ENCODE measurements at places on chromosomes 1 and 21.
A peak's percentile ranks its signal among the peaks of the same experiment; 100 is the strongest.

- DNase-seq, result no peak
Observed at GRCh38 chr1:184755226-184756065, 788 bp upstream of the EDEM3 start.

GRCh38 chr1:192516776-192517297 is 58.7 kb upstream of the RGS1 start:
- DNase-seq, result peak; percentile 99

DNA sequence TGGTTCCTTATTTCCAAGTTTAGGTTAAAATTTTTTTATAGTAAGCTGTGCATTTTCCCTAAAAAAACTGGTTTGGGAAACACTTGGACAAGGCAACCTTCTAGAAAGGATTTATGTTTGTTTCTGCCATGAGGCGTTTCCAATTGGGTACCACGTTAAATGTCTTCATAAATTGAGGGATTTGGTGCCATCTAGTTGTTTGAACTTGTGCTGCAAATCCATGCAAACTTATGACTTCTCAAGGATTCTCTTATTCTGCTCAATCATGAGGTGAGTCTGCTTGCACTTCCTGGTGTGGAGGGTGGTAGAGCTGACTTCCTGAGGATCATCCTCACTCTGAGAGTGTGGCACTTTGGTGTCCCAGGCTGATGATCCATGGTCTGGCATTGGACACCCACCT is 123.3 kb downstream of the PCNX2 start:
- no peak for DNase-seq

DNA sequence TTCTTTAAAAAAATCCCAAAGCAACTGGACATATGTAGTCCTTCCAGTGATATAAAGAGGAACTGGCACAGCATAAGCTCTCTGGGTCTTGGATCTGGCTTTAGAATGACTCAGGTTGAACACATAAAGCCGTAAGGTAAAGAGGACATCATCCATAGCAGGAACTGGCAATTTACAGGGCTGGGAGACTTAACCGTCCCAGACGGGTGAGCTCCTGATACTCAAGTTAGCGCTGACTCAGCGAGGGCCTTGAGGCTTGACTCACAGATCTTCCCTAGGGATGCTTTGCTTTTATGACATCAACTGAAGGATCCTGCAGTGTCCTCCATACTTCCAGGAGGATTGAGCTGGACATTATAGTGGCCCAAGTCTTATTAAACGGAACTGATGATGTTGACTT is 154.1 kb downstream of the CLIC6 start:
- no peak for DNase-seq

DNA sequence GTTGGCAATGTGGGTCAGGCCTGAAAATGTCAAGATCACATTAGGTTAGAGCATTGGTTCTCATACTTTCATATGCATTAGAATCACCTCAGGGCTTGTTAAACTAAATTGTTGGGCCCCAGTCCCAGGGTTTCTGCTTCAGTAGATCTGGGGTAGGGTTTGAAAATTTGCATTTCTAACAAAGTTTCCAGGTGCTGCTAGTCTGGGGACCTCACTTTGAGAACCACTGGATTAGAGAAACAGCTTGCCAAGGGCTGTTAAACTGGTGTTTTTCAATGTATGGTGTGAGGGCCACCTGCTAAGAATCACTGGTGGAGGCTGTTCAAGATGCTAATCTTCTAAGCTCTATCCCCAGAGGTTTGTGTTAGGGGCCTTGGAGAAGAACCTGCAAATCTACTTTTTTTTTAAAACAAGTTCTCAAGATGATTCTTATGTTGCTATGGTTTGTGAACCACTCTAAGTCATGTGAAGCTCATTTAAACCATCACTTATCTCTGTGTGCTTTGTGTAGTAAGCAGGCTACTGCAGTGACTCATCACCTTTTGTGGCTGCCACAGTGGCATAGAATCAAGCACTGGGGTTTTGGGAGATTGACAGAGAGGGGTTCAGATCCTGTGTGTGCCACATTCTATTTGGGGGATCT is 152.2 kb downstream of the S1PR1 start:
- DNase-seq, result peak; percentile 90

- no peak for DNase-seq
Observed at GRCh38 chr21:41932191-41932575, 21.6 kb downstream of the C2CD2 start.

DNA sequence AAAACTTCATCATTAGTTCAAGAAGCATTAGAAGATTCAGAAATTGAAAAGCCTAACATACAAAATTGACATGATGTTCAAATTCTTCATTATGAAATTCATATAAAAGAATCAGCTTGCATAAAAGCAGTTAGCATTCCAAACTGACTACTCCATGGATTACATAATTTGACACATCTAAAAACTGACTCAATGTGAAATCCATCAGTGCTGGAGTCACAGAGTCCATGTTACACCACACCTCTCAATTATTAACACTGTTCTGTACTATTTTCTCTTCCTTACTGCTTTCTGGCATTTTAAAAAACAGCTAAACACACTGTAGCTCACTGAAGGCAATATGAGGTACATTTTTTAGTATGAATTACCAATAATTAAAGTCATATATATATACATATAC is 28.0 kb downstream of the ARHGAP29 start:
- DNase-seq, result no peak

- DNase-seq, result no peak
Observed at GRCh38 chr1:201456499-201457309, 12.3 kb downstream of the PHLDA3 start.

GRCh38 chr1:208233546-208233945 is 10.6 kb downstream of the PLXNA2 start:
- no peak for DNase-seq

- peak; percentile 90 for DNase-seq
Observed at GRCh38 chr1:109816175-109816811, 52.6 kb upstream of the EPS8L3 start.

GRCh38 chr1:221884821-221885220 is 142.9 kb upstream of the DUSP10 start:
- no peak for DNase-seq

GRCh38 chr1:15282038-15282437 is 35.0 kb downstream of the FHAD1 start:
- DNase-seq, result no peak

DNA sequence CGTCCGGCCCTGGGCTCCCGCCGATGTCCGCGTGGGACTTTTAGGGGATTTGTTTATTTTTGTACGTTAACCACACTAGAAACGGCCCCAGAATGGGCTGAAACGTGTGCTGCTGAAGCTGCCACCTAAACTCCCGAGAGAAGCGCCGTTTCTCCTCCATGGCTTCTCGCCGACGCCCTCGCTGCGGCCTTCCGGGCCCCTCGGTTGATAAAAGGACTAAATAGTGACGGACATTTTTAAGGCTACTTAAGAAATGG is 678 bp upstream of the PTTG1IP start:
- DNase-seq, result no peak

- DNase-seq, result no peak
Observed at GRCh38 chr1:151814426-151814825, 9.2 kb upstream of the LINGO4 start.

DNA sequence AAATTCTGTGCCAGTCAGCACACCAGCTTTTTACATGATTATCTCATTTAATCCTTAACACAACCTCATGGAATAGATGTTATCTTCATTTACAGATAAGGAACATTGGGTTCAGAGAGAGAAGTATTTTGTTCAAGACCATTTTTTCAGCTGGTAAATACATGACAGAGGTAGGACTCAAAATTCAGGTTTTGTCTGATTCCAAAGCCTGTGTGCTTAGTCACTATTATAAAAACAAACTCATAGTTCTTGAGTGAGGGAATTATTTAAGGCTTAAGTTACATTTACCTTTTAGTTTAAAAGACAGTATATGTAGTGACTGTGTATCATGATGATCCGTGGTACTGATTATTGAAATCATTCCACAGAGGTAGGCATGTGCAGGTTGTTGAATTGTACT is 125.2 kb downstream of the MAGI3 start:
- no peak for DNase-seq

DNA sequence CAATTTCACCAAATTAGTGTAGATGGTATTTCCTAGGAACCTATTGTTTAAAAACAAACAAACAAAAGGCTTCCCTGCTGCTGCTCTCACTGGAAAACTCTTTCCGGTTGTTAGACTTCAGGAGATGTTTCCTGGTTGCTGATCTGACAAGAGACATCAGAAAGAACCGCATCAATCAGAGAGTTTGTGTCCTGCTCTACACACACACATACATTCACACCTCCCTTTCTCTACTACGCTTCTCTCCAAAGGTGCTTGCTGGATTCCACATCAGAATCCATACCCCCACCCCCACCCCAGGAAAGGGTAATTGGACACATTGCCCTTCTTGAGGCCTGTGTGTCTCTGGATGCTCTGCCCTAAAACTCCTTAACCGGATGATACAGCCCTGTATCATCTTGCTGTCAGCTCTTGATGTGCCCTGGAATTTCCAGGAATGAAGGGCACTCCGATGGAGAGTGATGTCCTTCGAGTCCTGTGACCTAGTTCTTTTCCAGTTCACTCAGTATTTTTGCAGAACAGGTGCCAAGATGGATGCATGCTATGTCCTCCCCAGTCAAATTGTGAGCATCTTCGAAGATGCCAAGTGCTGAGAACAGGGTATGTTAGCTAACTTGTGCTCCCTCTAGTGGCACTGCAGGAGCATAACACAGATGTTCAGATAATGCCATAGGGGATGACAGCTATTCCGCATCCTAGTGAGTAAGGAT is 113.7 kb upstream of the SLC35F3 start:
- DNase-seq, result peak; percentile 30

DNA sequence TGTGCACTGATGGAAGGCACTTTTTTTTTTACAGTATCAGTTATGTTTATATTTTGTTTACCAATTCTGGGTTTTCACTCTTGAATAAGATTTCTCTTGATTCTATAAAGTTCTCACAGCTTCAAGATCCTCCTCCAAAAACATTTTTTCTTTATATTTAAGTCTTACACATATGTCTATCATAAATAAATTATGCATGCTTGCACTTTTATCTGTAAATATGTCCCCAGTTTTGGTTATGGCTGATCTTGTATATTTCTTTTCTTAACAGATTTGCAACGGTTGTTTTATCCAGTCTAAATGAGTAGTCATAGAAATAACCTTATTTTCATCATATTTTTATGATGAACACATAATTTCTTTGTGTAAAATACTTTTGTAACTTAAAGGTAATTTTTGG is 1456.5 kb downstream of the MRPL39 start:
- DNase-seq, result no peak

- no peak for DNase-seq
Observed at GRCh38 chr1:247841796-247842195, at the start of gene OR11L1. TSS of gene OR11L1 (minus strand) at chr1:247841896. CDS start at chr1:247841896, 0 bp downstream.

GRCh38 chr1:52454127-52454526 is 49.7 kb downstream of the PRPF38A start:
- no peak for DNase-seq

DNA sequence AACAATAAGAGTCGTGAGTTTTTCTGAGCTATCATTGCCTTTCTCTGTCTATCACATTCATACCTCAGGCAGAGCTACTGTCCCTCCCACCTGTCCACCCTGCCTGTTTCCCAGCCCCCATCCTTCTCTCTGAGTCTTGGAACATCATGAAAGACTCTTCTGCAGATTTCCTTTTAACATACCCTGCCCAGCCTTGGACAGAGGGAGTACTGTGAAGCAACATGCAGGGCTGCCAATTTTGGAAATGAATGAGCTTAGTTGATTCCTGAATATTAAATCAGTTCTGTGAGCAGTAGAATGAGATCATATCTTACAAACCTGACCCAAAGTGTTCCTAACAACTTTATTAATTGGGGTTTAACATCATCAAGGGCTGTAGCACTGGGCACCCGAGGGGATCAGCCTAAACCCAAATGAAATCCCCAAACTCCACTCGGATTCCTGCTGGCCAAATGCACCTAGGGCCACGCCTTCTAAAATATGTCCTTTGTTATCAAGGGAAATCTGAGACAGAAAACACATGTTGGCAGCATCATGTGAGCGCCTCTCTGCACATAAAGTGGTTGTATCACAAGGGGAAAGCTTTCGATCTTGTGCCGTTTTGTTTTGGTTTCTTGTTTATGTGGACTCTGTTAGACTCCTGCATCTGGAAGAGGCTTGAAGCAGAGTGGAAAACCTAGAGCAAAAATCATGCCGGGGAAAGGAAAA is 357.6 kb downstream of the KIF26B start:
- DNase-seq, result no peak

- no peak for DNase-seq
Observed at GRCh38 chr1:94316836-94317789, 79.7 kb upstream of the ARHGAP29 start.

DNA sequence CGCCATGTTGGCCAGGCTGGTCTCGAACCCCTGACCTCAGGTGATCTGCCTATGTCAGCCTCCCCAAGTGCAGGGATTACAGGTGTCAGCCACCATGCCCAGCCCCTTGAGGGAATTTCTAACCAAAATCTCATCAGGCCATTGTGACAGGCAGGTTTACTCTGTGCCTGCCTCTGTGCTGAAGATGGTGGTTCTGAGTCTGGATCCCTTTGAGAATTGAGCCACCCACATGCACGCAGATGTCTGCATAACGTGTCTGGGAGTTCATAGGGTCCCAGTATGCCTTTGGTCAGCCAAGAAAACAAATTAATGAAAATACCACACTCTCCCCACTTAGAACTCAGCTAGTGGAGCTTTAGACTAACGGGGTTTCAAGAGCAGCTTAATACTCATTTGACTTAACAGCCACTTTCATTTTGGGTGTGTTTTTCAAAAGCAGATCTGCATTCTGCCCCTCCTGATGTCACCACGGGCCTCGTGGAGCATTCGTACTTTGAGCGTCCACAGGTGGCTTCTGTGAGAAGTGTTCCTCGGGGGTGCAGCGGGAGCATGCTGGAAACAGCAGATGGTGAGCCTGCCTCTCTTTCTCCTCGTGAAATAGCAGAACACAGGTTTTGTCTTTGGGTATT is 45.3 kb downstream of the DIP2A start:
- DNase-seq, result no peak

DNA sequence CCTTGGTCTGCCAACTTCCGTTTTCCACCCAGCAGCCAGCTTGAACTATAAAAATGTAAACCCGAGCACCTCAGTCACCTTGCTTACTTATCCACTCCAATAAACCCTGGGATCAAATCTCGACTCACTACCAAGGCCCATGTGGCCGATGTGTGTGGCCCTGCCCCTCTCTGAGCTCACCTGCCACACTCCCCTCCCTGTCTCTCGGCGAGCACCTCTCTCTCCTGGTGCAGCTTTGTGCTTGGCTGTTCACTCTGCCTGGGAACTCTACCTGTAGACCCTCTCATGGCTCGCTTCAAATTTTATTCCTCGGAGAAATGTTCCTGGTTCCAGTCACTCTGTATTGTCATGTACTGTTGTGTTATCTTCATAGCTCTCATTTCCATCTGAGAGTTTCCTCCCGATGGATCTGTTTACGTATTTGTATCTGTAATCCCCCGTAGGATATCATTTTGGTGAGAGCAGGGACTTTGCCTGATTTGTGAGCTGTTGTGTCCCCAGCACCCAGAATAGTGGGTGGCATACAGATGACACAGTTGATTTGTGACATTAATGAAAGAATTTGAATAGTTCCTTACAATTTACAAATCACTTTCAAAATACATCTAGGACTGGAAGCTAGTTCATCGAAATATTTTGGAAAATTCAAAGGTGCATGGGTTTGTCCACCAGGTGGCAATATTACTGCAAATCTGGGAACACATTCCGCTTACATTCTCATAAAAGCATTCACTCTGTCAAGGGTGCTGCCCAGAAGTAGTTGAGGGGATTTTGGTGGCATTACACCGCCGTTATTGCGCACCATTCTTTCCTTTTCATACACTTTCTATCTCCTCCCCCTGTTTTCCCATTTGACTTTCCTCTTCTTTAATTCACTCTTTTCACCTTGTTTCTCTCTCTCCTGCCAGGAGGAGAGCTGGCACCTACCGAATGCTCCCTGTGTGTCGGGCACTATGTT is 95.3 kb downstream of the ABCA4 start:
- peak; percentile 20 for DNase-seq

Measured in GM12878 (cell line).